Activated CD8-positive, alpha-beta T cell treated with anti-CD3 and anti-CD28 coated beads, Interleukin-2, amount 10 ng/mL, durations not matched to agents 7 days and 5 days (primary cell): ENCODE measurements at places on chromosomes 3 and 15. TPM values are rescaled to one million over a fixed set of nuclear protein-coding genes. Genes with fewer than 3 reads are reported as not detected.

The CLEC3B gene
- total RNA-seq = 0.29 TPM

The TNNC1 gene
- 2.1 TPM for total RNA-seq

DNA sequence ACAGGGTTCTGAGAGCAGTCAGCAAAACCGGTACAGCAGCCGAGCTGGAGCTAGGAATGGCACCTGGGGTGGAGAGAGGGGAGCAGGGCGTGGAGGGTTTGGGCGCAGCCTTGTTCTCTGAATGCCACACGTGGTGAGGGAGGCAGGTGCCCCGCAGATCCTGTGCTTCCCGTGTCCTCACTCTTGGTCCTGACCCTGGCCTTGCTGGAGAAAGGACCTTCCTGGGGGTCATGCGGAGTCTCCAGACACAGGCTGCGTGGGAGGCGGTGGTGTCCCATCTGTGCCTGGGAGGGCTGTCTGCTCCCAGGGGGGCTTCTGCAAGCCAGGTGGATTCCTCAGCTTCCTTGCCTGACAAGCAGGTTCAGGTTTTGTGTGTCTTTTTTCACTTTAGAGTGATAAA, 244.7 kb upstream of the LYSMD4 start:
- H3K4me1 ChIP-seq = no peaks in the 10 kb centered on the region
- H3K27ac ChIP-seq = no peak overlapping the region
- H3K36me3 ChIP-seq = no peaks in the 10 kb centered on the region
- no peaks in the 10 kb centered on the region for H3K27me3 ChIP-seq

The MUC20 gene
- 1.7 TPM for total RNA-seq

- H3K27me3 ChIP-seq = peaks cover 2% of the 10 kb centered on the region
- peak overlapping the region; percentile 18 for H3K27ac ChIP-seq
- H3K4me3 ChIP-seq = peak overlapping the region; percentile 27
- H3K36me3 ChIP-seq = peaks cover 7% of the 10 kb centered on the region
Observed at GRCh38 chr3:42652611-42653302, 740 bp upstream of the ZBTB47 start.

The ALDH1A3 gene
- total RNA-seq = not detected

- no peaks in the 10 kb centered on the region for H3K4me1 ChIP-seq
- no peaks in the 10 kb centered on the region for H3K27me3 ChIP-seq
- DNase-seq = no peak
Observed at GRCh38 chr3:150094150-150094933, 123.6 kb upstream of the PFN2 start.

DNA sequence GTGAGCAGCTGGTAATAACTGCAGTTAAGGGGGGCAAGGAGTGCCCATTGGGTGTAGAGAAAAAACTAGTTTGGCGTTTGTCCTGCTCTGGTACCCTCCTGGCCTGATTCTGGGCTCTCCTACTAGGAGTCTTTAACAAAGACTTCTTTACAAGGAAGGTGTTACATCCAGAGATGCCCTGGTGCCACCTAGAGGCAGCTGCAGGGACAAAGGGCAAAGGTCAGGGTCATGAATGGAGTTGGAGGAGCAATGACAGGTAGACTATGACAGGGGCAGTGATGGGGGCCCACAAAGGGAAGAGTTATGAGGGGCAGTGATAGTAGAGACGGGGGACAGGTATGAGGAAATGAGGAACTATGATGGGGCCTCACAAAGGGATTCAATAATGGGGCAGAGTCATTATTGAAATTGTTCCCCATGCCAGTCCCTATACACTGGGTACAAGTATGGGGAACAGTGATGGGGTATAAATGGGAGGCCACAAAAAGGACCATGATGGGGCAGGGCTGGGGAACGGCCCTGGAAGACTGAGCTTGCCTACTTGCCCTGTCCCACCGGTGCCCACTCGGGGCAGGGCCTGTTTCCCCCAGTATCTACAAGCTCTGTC, 7.9 kb downstream of the CCDC71 start:
- peaks cover 6% of the 10 kb centered on the region for H3K36me3 ChIP-seq
- no peaks in the 10 kb centered on the region for H3K27me3 ChIP-seq
- DNase-seq = peak; percentile 76
- H3K4me3 ChIP-seq = no peak overlapping the region
- no peak overlapping the region for H3K27ac ChIP-seq
- H3K4me1 ChIP-seq = peaks cover 20% of the 10 kb centered on the region

- no peaks in the 10 kb centered on the region for H3K27me3 ChIP-seq
- DNase-seq = no peak
- H3K27ac ChIP-seq = no peak overlapping the region
- H3K4me1 ChIP-seq = no peaks in the 10 kb centered on the region
Observed at GRCh38 chr3:116348216-116348615, 97.1 kb downstream of the LSAMP start.

DNA sequence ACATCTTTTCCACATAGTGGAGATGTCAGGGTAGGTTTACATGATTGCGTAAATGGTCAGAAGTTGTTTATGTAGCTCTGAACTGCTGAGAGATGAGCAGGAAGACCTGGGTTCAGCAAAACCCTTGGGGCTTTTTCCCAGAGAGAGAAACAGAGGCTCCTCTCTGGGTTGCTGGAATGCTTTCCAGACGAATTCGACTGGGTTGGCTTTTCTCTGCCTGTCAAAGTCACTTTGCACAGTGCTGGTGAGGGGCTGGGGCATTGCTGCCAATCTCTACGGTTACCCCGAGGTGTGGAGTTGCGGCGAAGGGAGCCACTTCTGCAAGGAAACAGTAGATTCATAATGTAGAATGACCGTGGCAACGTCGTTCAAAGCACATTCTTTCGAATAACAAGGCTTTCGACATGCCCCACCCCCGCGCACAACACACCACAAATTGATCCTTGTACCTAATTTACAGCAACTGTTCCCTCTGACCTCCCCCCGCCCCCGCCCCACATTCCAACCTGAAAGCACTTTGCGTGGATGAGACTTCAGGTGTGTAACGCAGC, 950 bp upstream of the CNTN4 start:
- no peak overlapping the region for H3K4me3 ChIP-seq
- no peaks in the 10 kb centered on the region for H3K4me1 ChIP-seq
- DNase-seq = no peak
- H3K27ac ChIP-seq = no peak overlapping the region

The NTRK3 gene
- not detected for total RNA-seq

The IL17RB gene
- total RNA-seq = 0.31 TPM
